ENCODE measurements at places on chromosomes 7 and 10. TPM values are rescaled to one million over a fixed set of nuclear protein-coding genes. Genes with fewer than 3 reads are reported as not detected.

Gene GPR158
- 0.10 TPM for total RNA-seq

Gene CALN1
- 1.3 TPM for total RNA-seq

Gene TYW1B
- 6.2 TPM for total RNA-seq

Gene EBF3
- total RNA-seq: 44.4 TPM

Gene MRPL32
- total RNA-seq: 57.9 TPM

Gene ORAI2
- 19.8 TPM for total RNA-seq

Gene PUS7
- total RNA-seq: 9.8 TPM

Gene TRA2A
- 56.5 TPM for total RNA-seq

Gene SH2D4B
- total RNA-seq: not detected

DNA sequence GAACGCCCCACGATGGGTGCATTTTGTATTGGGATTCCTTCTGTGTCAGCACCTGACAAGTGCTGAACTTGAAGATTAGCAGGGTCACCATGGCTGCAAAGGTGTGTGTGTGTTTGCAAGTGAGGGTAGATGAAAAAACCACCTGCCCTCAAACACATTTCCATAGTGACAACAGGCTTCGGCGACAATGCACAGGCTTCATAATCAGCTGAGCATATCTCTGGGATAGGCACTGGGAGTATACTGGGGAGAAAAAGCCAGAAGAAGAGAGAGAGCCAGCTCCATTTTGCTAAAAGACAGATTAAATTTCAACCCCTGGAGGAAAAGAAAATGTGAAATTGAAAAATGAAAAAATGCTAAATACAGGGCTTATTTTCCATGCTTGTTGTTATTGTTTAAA, 656.1 kb downstream of the INHBA start:
- DNase-seq: peak; percentile 35

DNA sequence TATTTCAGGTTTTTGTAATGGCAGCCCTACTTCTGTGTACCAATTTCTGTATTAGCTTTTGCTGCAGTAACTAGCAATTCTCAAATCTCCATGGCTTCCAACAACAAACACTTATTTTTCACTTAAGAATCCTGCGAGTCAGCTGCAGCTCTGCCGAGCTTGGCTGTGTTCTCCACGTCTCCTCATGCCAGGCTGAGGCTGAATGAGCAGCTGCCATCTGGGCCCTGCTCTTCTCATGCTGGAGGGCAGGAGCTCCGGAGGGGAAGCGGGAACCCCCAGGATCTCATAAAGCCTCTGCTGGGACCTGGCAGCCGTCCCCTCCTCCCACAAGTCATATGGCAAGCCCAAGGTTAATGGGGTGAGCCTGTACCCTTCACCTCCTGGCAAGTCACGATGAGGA, 591.1 kb downstream of the SDK1 start:
- DNase-seq: peak; percentile 87

DNA sequence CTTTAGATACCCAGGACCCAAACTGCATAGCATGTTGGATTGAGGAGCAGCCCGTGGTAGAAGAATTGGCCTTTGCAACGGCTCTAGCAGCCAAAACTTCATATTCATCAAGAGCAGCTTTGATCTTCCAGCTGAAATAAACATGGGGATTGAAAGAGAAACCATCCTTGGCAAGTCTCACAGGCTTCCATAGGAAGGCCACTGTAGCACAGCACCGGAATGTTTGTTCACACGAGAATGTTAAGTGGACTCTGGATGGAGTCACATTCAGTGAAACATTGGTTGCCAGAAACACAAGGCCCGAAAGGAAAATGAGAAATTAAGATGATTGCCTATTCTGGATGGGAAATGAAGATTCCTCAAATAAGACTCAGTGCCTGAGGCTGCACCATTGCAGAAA, 97.4 kb downstream of the RAB18 start:
- peak; percentile 86 for DNase-seq

DNA sequence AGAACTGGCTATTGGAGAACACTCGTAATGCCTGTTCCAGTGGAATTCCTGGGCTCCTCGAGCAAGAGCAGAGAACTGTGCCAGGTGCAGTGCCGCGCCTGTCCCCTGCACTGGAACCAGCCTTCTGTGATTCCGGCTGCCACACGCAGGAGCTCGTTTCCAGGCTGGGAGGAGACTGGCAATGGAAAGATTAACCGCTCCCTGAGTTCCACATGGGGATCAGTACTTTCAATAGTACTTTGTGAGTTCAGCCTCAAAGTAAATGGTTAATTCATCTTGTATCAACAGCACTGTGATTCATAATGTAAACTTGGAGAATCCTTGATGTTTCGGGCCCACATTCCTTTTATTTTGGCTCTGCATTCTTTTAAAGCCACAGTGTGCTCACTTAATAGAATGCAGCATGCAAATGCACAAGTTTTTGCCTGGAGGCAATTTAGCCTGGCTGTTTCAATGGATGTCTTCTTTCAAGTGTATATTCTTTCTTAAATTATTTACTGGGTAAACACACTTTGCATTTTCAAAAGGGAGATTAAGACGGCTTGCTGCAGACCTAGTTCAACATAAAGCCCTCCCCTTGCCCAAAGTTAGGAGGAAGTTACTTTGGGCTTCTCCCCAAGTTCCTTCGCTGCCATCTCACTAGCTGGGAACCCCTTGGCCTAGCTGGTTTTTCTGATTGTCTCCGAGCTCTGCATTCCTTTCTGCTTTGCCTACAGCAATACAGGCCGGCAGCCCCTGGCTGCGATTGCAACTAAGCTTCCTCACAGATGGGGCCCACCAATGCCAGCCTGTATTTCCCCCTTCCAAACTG, 138.1 kb upstream of the TCF7L2 start:
- peak; percentile 88 for DNase-seq

DNA sequence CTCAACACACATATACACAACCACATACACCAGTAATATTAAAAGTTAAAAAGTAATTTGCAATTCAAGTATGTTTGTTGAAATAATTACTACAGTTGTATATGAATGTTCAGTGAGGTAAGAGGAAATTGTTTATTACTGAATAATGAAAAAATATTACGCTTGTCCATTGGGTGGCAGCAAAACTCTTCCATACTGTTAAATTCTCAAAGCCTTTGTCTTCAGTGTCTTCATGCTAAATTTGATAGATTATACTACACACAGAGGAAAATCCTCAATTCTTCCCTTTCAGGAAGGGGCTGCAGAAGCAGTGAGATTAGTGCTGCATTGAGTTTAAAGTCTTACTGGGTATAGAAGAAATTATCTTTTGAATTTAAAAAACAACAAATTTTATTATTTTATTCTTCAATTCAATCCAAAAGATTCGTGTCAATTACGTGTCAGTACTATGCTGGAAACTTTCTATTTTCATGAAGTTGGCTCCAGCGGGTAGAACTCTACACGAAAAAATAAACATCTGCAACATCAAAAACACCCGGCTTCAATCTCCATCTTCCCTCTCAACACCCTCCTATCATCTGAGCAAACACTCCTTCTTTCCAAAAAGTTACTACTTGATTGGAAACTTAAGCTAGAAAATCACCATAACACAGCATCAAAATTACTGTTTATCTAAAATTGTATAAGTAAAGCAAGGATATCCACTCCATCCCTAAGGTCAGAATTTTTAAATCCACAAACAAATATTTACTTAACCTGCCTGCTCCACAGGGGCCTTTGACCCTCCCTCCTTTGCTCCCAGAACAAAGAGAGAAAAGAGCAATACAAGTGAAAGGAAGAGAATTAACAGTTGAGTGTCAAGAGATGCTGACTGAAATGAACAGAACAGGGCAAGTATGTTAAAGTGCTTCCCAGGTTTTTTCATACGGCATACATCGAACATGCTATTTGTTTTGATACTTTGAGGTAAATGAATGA, 37.0 kb upstream of the TES start:
- DNase-seq: peak; percentile 81

DNA sequence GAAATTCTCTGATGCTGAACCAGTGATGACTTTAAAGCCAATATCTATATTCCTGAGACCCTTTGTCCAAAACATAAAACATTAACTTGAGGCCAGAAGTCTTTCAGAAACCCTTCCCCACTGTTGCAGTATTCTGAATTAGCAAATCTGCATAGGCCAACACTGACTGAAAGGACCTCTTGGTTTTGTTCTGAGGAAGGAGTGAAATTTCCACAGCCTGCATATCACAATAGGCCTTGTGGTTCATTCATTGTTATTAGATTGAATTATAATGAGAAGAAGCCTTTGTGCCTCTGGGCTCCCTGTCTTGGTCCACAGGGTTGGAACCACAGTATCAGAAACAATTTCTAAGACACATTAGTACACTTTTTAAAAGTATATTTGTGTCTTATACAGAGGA, 90.3 kb downstream of the CCNY start:
- no peak for DNase-seq

DNA sequence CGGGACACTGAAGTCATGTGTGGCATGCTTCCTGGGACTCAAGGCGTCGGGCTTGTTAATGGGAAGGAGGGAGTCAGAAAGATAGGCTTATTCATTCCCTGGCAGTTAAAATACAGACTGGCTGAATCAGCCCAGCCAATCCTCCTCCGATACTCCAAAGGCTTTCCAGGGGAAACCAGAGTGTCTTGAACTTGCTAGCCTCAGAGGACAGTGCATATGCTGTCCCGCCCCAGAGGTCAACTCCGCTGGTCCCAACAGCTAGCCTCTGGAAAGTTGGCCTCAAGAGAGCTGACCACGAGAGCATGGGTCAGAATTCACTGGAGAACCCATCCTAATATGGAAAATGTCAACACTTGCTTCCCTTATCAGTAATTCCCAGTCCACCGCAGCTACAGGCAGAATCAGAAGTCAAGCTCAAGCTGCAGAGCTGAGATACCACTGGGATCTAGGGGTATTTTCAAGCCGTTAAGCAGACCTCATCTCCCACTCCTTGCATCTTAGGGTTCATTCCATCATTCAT, 43.0 kb downstream of the ELMO1 start:
- DNase-seq: no peak

GRCh38 chr7:123797673-123798531, 47.1 kb upstream of the HYAL4 start:
- DNase-seq: peak; percentile 68

GRCh38 chr10:115831016-115831415, 442.0 kb downstream of the GFRA1 start:
- no peak for DNase-seq

DNA sequence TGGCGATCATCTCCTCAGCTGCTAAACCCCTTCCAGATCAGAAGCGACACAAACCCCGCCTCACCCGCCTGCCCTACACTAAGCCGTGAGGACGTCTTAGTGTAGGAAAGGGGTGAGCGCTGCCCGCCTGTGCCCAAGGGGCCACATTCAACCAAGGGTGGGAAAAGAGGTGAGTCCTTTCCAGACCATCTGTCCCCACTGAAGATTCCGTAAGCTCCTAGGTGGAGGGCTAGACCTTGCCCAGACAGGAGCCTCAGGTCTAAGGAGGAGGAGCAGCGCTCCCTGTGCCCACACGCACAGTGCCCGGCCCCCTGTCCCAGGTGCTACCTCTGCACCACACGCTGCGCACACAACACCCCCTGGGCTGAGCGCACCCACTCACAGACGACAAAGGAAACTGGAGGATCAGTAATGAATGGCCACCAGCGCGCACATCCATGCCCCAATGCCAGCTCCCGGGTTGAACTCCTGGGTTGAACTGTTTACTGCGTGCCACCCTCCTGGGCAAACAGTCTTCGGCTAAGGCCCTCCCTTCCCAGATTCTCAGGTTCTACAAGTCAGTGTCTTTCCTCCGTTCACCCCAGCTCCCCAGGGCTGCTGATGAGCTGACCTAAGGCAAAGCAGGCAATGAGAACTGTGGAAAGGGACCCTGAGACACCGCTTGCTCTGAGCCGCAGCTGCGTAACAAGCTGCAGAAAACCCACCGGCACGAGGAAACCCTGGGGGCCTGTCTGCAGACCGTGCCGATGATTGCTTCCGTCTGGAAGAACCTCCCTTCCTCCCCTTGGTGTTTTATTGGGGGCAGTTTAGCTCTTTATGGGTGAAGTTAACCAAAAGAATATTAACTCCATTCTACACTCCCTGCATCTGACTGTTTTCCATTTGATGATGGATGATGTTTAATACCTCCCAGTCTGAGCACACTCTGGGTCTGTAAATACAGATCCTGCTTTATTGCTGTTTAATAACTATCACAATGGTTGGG, 185.9 kb downstream of the MAD1L1 start:
- DNase-seq: no peak

- no peak for DNase-seq
Measured at GRCh38 chr7:5231811-5232484, 41.9 kb downstream of the WIPI2 start.

GRCh38 chr7:116236020-116236630, 25.8 kb downstream of the TES start:
- DNase-seq: peak; percentile 82

DNA sequence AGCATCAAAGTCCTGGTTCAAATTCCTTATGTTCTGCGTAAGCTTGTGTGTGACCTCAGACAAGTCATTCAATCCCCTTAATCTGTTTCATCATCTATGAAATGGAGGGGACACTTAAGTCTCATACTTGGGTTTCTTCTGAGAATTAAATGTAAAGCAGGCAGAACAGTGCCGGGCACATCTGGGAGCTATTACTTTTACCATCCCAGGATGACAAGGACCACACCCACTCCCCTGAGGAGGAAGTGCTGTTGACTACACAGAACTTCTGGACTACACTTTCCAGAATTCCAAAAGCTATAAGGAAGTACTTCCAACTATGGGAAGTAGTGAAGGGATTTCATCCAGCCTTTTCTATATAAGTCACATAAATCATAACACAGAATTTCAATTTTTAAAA, 294.9 kb downstream of the IPMK start:
- DNase-seq: no peak

DNA sequence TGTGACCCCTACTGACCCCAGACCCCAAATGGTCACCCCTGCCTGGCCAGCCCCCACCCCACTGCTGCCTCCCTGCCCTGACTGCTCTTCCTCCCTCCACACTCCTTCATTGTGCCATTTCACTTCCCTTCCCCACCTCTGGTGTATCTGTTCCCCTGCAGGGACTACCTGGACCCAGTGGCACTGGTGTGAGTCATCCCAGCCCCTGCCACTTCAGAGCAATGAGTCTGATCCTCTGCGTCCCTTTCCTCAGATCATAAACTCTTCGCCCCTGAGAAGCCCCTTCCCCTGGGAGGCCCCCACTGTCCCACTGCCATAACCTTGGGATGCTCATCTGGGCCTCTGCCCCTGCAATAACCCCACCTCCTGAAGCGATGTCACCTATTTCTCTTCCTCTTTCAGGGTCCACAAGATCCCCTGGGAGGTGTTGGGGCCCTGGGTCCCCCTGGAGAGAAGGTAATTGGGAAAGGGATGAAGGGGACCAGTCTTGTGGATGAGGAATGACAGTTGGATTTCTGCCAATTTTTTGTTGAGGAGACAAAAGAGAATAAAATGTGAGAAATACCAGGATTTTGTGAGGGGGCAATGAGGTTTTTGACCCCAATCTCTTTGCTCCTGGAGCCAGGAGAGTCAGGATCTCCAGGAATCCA, 19.1 kb upstream of the VOPP1 start:
- no peak for DNase-seq

GRCh38 chr10:95508730-95509129, 52.4 kb downstream of the SORBS1 start:
- DNase-seq: no peak

DNA sequence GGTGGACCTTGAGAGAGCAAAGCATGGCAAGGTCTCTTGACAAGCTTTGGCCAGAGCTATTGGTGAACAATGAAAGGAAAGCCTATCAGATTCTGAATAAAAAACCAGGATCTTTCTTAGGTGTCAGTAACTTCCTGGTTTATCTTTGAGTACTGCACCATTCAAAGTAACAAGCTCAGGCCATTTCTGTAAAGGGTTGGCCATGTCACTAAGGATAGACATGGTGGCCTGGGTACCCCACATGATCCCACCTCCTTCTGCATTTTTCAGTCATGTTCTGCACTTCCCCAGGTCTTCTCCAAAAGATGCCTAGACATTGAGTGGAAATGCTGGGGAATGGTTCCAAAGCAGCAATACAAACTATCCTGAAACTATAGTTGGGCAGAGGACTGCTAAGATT, 242.0 kb downstream of the ARHGAP12 start:
- no peak for DNase-seq

- DNase-seq: no peak
Measured at GRCh38 chr10:790821-791551, 101.5 kb upstream of the DIP2C start.
